ENCODE measurements at places on chromosomes 13 and 19. TPM values are rescaled to one million over a fixed set of nuclear protein-coding genes. Genes with fewer than 3 reads are reported as not detected.

Gene SLITRK5
- total RNA-seq: not detected

Gene ZNF790
- total RNA-seq: 7.7 TPM

Gene EEF1AKMT1
- total RNA-seq: 7.0 TPM

Gene SULT2A1
- not detected for total RNA-seq

Gene SIGLEC7
- total RNA-seq: not detected

Gene PNMA8A
- under 0.01 TPM for total RNA-seq

Gene DAND5
- total RNA-seq: 0.11 TPM

Gene MAST1
- total RNA-seq: under 0.01 TPM

Gene SLC25A15
- total RNA-seq: 13.7 TPM

Gene NCR1
- not detected for total RNA-seq

Gene NTF4
- total RNA-seq: 20.8 TPM

Gene RGCC
- total RNA-seq: 237 TPM

Gene SMIM17
- not detected for total RNA-seq

Gene KLK14
- total RNA-seq: not detected

Gene ZNF57
- total RNA-seq: 3.1 TPM

Gene DDA1
- total RNA-seq: 39.6 TPM

Gene ETV2
- not detected for total RNA-seq

Gene CNMD
- not detected for total RNA-seq

Gene CPB2
- total RNA-seq: 1.6 TPM

Gene KLF1
- total RNA-seq: not detected

Gene WDR87
- total RNA-seq: under 0.01 TPM

Gene ERVK3-1
- 35.5 TPM for total RNA-seq

Gene ZNF677
- 33.0 TPM for total RNA-seq

Gene IL11
- 5.1 TPM for total RNA-seq

Gene ZNF793
- total RNA-seq: 7.5 TPM

Gene BST2
- total RNA-seq: not detected

Gene LGALS4
- total RNA-seq: not detected

Gene TNFAIP8L1
- 2.4 TPM for total RNA-seq

Gene MPHOSPH8
- total RNA-seq: 29.1 TPM

Gene CEBPA
- 2.7 TPM for total RNA-seq

Gene PDX1
- total RNA-seq: not detected

Gene ZNF599
- 8.4 TPM for total RNA-seq

Gene FXYD7
- not detected for total RNA-seq

Gene ADAT3
- 9.0 TPM for total RNA-seq

Gene KLK8
- total RNA-seq: 0.39 TPM

Gene SCN1B
- total RNA-seq: 0.22 TPM

Gene MCEMP1
- not detected for total RNA-seq

Gene CCL25
- not detected for total RNA-seq

Gene C3
- 0.33 TPM for total RNA-seq

Gene PTGIR
- 0.22 TPM for total RNA-seq

Gene ZNF587B
- 20.9 TPM for total RNA-seq

Gene CFAP97D2
- total RNA-seq: not detected
